ENCODE measurements at places on chromosomes 4 and X.

DNA sequence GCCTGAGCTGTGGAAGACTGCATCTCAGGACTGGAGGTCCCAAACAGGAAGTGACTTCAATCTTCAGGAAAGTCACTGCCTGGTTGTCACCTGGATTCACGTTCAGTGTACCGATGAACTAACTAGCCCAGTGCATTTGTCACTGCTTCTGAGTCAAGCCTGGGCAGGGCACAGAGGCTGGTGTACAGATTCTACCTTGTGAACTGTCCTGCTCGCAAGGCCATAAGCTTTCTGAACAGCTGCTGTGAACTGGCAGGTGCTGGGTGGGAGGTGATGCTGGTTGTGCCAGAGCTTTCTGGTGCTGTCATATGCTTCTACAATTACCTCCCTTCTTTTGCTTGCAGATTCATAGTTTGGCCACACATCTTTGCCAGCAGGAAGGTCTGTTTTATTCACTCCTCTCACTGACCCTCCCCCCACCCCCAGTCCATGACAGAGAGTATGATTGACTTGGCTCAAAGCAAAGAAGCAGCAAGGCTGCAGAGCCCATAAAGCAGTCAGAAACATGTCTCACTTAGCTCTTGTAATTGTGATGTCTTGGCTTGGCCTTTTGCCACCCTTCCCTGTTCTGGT lies 40.5 kb downstream of the ZCCHC12 start:
- DNase-seq = no peak
- H3K27me3 ChIP-seq = no peaks in the 10 kb centered on the region
- H3K4me3 ChIP-seq = no peak overlapping the region
- H3K36me3 ChIP-seq = no peaks in the 10 kb centered on the region
- H3K4me1 ChIP-seq = peaks cover 7% of the 10 kb centered on the region

DNA sequence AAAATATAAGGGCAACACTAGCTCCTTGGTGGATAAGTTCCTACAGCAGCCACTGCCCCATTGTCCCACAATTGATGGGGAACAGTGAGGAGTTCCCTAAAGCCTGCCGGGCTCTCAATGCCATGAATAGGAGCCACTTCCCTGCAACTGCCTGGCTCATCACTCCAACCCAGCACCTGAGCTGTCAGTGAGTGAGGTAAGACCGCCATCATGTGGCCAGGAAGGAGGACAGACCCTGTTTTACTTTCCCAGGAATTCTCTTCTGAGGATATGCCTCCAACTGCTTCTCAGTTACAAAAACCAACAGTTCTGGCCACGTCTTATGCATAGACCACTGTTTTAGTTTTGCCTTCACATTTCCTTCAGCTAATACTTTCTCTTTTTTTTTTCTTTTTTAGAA lies 45.5 kb downstream of the SRPX start:
- no peaks in the 10 kb centered on the region for H3K4me1 ChIP-seq
- H3K4me3 ChIP-seq = no peak overlapping the region

DNA sequence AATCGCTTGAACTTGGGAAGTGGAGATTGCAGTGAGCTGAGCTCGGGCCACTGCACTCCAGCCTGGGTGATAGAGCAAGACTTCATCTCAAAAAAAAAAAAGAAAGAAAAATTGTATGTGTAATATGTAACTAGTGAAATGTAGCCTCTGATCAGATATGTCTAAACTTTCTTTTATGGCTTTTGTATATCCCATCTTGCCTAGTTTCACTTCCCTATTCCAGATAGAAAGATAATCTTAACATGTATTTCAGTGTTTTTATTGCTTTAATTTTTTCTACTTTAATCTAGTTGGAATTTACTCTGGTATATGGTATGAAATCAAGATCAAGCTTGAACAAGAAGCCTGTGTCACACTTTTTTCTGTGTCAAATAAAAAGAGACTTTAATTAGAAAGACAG lies 1.9 kb upstream of the ZNF41 start:
- H3K36me3 ChIP-seq = peaks cover 5% of the 10 kb centered on the region
- peaks cover 21% of the 10 kb centered on the region for H3K4me1 ChIP-seq
- DNase-seq = no peak
- peaks cover 4% of the 10 kb centered on the region for H3K27me3 ChIP-seq
- no peak overlapping the region for H3K4me3 ChIP-seq

GRCh38 chrX:97238632-97239031 lies 354.9 kb downstream of the RPA4 start:
- no peaks in the 10 kb centered on the region for H3K4me1 ChIP-seq
- no peak for DNase-seq
- no peaks in the 10 kb centered on the region for H3K36me3 ChIP-seq
- no peak overlapping the region for H3K4me3 ChIP-seq
- no peaks in the 10 kb centered on the region for H3K27me3 ChIP-seq

DNA sequence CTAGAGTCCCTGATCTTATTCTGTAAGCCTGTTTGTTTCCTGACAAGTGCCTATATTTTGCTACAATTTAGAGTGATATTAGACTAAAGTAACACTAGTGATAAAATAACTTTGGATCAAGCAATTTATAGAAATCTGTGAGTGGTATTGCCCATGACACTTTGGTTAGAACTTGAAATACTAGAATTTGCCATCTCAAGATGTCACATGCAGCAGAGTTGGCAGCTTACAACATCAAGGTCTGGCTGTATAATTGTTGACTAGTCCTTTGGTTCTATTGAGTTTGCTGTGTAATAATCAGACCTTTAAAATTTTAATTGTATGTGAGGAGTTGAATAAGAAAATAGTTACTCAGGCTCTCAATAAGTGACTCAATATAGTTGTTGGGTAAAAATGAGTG lies 167.1 kb downstream of the RAPGEF2 start:
- H3K4me3 ChIP-seq = no peak overlapping the region
- H3K27ac ChIP-seq = no peak overlapping the region
- peaks cover 33% of the 10 kb centered on the region for H3K4me1 ChIP-seq
- DNase-seq = no peak

GRCh38 chr4:36509845-36510244 lies 228.4 kb downstream of the DTHD1 start:
- DNase-seq = no peak
- H3K36me3 ChIP-seq = no peaks in the 10 kb centered on the region
- H3K4me1 ChIP-seq = no peaks in the 10 kb centered on the region
- H3K27ac ChIP-seq = no peak overlapping the region
- no peak overlapping the region for H3K4me3 ChIP-seq
- H3K27me3 ChIP-seq = no peaks in the 10 kb centered on the region

GRCh38 chrX:121455890-121456289 lies 408.5 kb downstream of the GLUD2 start:
- H3K36me3 ChIP-seq = no peaks in the 10 kb centered on the region
- no peak for DNase-seq
- H3K27me3 ChIP-seq = no peaks in the 10 kb centered on the region
- no peak overlapping the region for H3K27ac ChIP-seq
- H3K4me3 ChIP-seq = no peak overlapping the region
